Stimulated activated memory B cell treated with anti-CD40 and anti-IgM and Interleukin-4, amounts not matched to agents 10 μg/mL and 1 μg/mL and 100 μg/mL, for 72 hours (primary cell): ENCODE measurements at places on chromosomes 13 and 19.

DNA sequence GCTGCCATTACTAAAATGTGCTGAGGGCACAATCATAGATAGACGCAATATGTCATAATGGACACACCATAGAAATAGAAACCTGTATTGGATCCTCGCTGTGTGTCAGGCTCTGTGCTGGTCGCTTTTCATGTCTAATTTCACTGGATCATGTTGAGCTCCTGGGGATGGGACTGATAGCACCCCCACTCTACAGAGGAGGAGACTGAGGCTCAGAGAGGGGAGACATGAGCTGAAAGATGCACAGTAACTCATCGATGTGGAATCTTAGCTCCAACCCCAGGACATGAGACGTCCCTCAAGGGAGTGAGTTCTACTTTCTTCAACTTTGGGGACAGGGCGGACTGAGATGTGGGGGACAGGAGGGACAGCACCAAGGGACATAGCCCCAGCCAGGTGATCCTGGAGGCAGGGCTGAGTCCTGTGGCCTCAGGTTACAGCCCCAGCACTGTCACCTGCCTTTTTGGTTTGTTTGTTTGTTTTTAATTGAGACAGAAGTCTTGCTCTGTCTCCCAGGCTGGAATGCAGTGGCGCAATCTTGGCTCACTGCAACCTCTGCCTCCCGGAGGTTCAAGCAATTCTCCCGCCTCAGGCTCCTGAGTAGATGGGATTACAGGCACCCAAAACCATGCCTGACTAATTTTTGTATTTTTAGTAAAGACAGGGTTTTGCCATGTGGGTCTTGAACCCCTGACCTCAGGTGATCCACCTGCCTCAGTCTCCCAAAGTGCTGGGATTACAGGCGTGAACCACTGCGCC lies 6.6 kb upstream of the GIPC1 start:
- H3K36me3 ChIP-seq = no peaks in the 10 kb centered on the region
- no peak overlapping the region for H3K27ac ChIP-seq
- no peak overlapping the region for H3K4me3 ChIP-seq
- H3K4me1 ChIP-seq = peaks cover 6% of the 10 kb centered on the region
- no peak for ATAC-seq
- H3K27me3 ChIP-seq = peaks cover 31% of the 10 kb centered on the region

DNA sequence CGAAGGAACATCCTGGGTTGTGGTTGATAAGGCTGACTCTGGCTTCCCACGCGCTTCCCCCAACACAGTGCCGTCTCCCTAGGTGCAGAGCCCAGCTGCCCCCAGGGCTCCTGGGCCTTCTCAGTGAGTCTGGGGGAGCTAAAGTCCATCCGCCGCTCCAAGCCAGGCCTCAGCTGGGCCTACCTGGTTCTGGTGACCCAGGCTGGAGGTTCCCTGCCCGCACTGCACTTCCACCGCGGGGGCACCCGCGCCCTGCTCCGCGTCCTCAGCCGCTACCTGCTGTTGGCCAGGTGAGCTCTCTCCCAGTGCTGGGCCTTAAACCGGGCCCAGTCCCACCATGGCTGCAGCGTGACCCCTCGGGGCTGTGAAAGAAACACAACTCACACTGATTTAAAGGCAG lies 3.7 kb downstream of the TBC1D17 start:
- H3K4me1 ChIP-seq = peaks cover 19% of the 10 kb centered on the region
- ATAC-seq = no peak

DNA sequence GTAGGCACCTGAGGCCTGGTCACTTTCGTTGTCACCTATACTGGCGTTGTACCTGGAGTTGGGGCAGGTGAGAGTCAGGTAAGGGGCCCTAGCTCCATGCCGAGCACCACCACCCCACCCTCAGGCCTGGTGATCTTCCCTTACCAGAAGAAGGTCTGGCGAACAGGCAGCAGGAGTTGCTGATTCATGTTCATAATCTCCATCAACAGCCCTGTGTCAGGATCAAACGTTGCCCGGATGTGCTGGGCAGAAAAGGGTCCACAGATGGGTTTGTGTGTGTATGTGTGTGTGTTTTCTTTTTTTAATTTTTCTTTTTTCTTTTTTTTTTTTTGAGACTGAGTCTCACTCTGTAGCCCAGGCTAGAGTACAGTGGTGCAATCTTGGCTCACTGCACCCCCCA lies 14.3 kb downstream of the MAN2B1 start:
- H3K4me3 ChIP-seq = no peak overlapping the region
- H3K36me3 ChIP-seq = peaks cover 76% of the 10 kb centered on the region
- H3K27ac ChIP-seq = no peak overlapping the region
- ATAC-seq = no peak
- H3K27me3 ChIP-seq = no peaks in the 10 kb centered on the region

- no peaks in the 10 kb centered on the region for H3K27me3 ChIP-seq
- ATAC-seq = no peak
- H3K4me1 ChIP-seq = peaks cover 10% of the 10 kb centered on the region
- no peak overlapping the region for H3K27ac ChIP-seq
- H3K36me3 ChIP-seq = peaks cover 32% of the 10 kb centered on the region
Observed at GRCh38 chr13:23751195-23751594, 138.0 kb downstream of the MIPEP start.

DNA sequence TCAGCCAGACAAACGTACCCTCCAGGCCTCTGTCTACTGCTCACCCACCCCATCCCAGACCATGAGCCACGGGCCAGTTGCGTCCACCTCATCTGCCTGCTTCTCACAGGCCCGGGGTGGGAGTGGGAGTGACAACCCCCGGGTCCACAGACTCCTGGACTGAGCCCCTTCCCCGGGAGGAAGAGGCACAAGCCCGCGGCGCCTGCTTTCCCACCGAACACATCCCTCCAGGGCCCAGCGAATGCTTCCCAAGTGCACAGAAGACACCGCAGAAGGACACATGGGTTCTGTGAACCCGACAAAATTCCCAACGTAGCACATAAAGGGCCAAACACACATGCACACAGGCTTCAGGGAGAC lies 18.0 kb upstream of the PLPP2 start:
- H3K36me3 ChIP-seq = peaks cover 70% of the 10 kb centered on the region
- H3K27me3 ChIP-seq = no peaks in the 10 kb centered on the region
- ATAC-seq = no peak
- H3K27ac ChIP-seq = no peak overlapping the region
- no peak overlapping the region for H3K4me3 ChIP-seq

DNA sequence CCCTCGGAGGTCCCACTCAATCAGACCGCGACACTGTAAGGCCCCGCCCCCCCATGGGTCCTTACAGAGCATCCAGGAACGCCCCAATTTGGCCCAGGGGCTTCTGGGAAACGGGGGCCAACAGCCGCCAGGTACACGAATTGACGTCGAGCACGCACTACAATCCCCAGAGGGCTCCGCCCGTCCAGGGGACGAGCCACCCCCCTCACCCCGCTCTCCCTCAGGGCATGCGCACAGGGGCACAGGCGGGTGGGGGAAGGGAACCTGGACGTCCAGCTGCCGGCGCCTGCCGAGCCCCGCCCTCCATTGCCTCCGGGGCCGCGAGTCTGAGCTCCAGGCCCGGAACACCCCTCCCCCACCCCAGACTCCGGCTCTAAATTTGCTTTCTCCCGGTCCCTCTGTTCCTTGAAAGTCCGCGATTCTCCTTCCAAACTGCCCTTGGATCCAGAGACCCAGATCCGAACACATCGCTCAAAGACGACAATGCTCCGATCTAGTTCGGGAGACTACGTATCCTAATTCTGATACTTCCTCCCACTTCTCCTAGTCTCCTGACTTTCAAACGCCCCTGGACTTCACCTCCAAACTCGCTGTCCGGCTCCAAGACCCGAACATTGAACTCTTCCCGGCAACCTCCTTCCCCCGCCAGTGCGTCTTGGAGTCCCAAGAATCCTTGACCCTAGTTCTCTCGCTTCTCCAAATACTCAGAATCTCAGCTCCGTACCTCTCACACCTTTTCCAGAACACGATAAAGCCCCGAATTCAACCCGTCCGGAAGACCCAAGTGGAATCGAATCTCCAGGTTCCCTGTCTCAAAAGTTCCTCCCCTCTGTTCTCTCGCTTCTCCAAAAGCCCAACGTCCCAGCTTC lies 770 bp downstream of the SERTAD3 start:
- H3K27me3 ChIP-seq = no peaks in the 10 kb centered on the region
- ATAC-seq = peak; percentile 88
- H3K4me3 ChIP-seq = peak overlapping the region; percentile 97
- H3K36me3 ChIP-seq = peaks cover 13% of the 10 kb centered on the region
- peaks cover 29% of the 10 kb centered on the region for H3K4me1 ChIP-seq
- peak overlapping the region; percentile 97 for H3K27ac ChIP-seq

- no peak for ATAC-seq
- H3K36me3 ChIP-seq = no peaks in the 10 kb centered on the region
- no peaks in the 10 kb centered on the region for H3K27me3 ChIP-seq
- peaks cover 17% of the 10 kb centered on the region for H3K4me1 ChIP-seq
- H3K27ac ChIP-seq = no peak overlapping the region
Observed at GRCh38 chr13:39779337-39780265, 124.1 kb downstream of the COG6 start.

- no peak within 1 kb of the TSS for H3K4me3 ChIP-seq
- H3K36me3 ChIP-seq = no peaks in the 10 kb centered on the region
- H3K27me3 ChIP-seq = peaks cover 49% of the 10 kb centered on the region
- no peaks in the 10 kb centered on the region for H3K4me1 ChIP-seq
- ATAC-seq = no peak
Observed at GRCh38 chr13:30932481-30933353, at the start of gene TEX26. Gene TEX26 (plus strand): TSS chr13:30932656. CDS start chr13:30932716, 60 bp downstream.

GRCh38 chr19:15283141-15283883 lies 49.0 kb downstream of the BRD4 start:
- H3K27me3 ChIP-seq = no peaks in the 10 kb centered on the region
- peak overlapping the region; percentile 54 for H3K4me3 ChIP-seq
- no peaks in the 10 kb centered on the region for H3K36me3 ChIP-seq
- H3K4me1 ChIP-seq = peaks cover 90% of the 10 kb centered on the region

GRCh38 chr13:80477661-80478443 lies 136.9 kb upstream of the SPRY2 start:
- no peaks in the 10 kb centered on the region for H3K27me3 ChIP-seq
- H3K4me3 ChIP-seq = no peak overlapping the region
- no peak for ATAC-seq
- no peaks in the 10 kb centered on the region for H3K4me1 ChIP-seq
- H3K27ac ChIP-seq = no peak overlapping the region

GRCh38 chr13:80824229-80824628 lies 483.3 kb upstream of the SPRY2 start:
- no peak overlapping the region for H3K27ac ChIP-seq
- H3K36me3 ChIP-seq = no peaks in the 10 kb centered on the region
- ATAC-seq = no peak
- no peaks in the 10 kb centered on the region for H3K27me3 ChIP-seq
- H3K4me1 ChIP-seq = no peaks in the 10 kb centered on the region

GRCh38 chr13:112134391-112135075 lies 67.6 kb downstream of the SOX1 start:
- no peaks in the 10 kb centered on the region for H3K27me3 ChIP-seq
- no peak overlapping the region for H3K4me3 ChIP-seq
- no peaks in the 10 kb centered on the region for H3K4me1 ChIP-seq
- no peak overlapping the region for H3K27ac ChIP-seq
- ATAC-seq = no peak

- no peaks in the 10 kb centered on the region for H3K36me3 ChIP-seq
- H3K4me1 ChIP-seq = peaks cover 6% of the 10 kb centered on the region
- no peak overlapping the region for H3K4me3 ChIP-seq
Observed at GRCh38 chr13:59671881-59672280, 491.8 kb downstream of the DIAPH3 start.

GRCh38 chr13:59734393-59734792 lies 429.3 kb downstream of the DIAPH3 start:
- peak; percentile 95 for ATAC-seq
- peaks cover 6% of the 10 kb centered on the region for H3K4me1 ChIP-seq
- H3K27ac ChIP-seq = peak overlapping the region; percentile 49
- H3K4me3 ChIP-seq = peak overlapping the region; percentile 2

DNA sequence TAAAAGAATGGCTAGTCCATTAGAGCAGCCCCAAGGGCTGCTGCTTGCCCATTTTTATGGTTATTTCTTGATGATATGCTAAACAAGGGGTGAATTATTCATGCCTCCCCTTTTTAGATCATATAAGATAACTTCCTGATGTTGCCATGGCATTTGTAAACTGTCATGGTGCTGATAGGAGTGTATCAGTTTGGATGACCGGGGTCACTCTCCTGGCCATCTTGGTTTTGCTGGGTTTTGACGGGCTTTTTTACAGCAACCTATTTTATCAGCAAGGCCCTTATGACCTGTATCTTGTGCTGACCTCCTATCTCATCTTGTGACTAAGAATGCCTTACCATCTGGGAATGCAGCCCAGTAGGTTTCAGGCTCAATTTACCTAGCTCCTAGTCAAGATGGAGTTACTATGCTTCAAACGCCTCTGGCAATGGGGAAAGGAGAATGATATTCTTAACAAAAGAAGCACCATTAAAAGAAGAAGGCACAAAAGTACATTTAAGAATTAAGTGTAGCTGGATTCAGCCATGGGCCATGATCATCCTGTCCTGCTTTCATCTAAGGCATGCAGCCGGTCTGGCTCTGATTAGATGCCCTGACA lies 1156.0 kb downstream of the PCDH9 start:
- no peak for ATAC-seq
- no peaks in the 10 kb centered on the region for H3K4me1 ChIP-seq
- H3K27me3 ChIP-seq = no peaks in the 10 kb centered on the region
- H3K4me3 ChIP-seq = no peak overlapping the region
- no peak overlapping the region for H3K27ac ChIP-seq
- H3K36me3 ChIP-seq = no peaks in the 10 kb centered on the region

DNA sequence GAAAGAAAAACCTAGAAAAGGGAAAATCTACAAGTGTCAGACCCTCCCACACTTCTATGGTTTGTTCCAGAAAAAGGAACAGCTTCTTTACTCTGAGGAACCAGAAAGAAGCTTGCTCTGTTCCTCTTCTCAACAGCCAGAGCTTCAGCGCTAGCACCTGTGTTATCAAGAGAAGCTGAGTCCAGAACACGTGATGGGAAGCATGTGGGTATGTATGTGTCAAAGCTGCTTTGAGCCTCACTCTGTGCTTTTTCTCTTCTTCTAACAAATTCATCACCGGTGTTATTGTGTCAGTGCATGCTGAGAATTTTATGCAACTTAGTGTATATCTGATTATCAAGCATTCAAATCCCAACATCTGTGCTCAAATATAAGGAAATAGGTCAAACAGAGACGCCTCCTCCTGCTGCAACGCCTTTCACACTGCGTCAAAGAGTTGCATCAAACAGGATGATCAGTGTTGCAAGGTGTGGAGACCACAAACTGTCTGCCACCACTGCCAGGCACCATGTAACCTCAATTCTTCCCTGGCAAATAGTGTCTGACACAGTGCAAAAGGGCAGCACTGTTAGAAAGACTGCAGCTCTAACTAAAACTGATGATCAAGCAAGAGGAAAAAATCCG lies 83.9 kb downstream of the LRRC63 start:
- peak; percentile 92 for ATAC-seq
- peaks cover 18% of the 10 kb centered on the region for H3K27me3 ChIP-seq
- H3K4me3 ChIP-seq = peak overlapping the region; percentile 51

DNA sequence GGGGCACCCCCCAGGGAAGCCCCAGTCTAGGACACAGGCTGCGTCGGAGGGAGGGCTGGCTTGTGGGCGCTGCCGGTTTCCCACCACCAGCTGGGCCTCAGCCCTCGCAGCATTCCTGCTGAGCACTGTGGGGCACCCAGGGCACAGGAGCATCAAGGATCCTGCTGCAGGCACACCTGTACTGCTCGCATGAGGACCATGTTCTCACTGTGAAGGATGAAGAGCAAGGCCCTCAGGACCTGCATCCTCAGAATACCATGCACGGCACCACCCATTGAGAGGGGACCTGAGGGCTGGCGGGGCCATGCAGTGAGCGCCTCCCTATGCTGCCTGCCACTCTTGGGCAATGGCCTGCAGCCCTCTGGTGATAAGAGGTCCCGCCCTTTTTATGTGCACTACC lies 31.4 kb downstream of the TUBA3C start:
- H3K36me3 ChIP-seq = no peaks in the 10 kb centered on the region
- ATAC-seq = no peak
- no peaks in the 10 kb centered on the region for H3K27me3 ChIP-seq
- no peak overlapping the region for H3K4me3 ChIP-seq
- no peaks in the 10 kb centered on the region for H3K4me1 ChIP-seq
- no peak overlapping the region for H3K27ac ChIP-seq
